ENCODE measurements at places on chromosomes 2 and 18.
A peak's percentile ranks its signal among the peaks of the same experiment; 100 is the strongest.

DNA sequence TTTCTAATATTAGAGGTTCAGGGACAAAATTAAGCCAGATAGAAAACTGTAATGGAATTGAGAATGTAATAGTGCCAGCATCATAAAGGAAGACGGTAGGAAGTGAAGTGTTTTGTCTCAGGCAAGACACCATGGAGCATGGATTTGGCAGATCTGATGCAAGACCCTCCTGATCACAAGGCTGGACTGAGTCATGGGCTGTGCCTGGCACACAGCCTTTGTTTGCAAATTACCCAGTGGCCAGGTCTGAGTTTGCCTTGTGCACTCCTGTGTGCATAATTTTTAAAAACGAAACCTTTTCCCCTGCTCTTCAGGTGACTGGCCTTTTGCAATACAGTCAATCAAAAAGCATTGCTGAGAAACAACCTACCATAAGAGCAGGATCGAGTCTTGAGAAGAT, 2.0 kb upstream of the UPP2 start:
- DNase-seq = no peak

GRCh38 chr18:59139615-59140301, at the start of gene SEC11C:
TSS of gene SEC11C (plus strand) at chr18:59139884. CDS start at chr18:59139949, 65 bp downstream.
- DNase-seq = peak; percentile 89

GRCh38 chr2:171726847-171727450, 39.7 kb downstream of the DYNC1I2 start:
- DNase-seq = no peak

DNA sequence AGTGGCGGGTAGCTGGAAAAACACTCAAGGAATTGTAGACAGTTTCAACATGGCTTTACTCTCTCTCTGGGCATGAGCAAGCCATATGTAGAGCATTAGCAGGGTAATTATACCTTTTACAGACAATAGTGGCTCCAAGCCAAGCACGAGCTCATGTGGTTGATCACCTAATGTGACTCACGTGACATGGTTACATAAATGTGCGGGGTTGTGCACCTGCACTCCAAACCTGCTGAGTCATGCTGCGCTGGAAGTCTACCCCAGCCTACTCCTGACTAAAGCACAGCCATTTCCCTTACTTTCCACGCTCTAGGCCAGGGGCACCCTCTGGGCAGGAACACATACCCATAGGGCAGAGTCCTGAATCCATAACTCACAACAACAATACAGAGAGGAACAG, 232.8 kb downstream of the MBD5 start:
- DNase-seq = no peak

DNA sequence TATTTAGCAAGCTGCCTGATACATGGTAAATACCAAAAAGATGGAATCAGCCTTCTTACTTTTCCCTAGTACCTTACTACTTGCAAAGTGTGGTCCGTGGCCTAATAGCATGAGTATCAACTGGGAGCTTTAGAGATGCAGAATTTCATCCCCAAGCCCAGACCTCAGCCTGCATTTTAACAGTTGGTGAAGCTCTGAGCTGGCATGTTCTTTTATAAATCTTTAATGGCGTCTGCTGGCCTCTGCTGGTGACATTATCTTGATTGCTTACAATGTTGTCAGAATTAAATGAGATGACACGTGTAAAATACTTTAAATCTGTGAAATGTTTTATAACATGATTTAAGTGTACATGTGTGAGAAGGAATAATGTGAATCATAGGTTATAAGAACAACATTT, 115.1 kb upstream of the NOSTRIN start:
- DNase-seq = no peak

DNA sequence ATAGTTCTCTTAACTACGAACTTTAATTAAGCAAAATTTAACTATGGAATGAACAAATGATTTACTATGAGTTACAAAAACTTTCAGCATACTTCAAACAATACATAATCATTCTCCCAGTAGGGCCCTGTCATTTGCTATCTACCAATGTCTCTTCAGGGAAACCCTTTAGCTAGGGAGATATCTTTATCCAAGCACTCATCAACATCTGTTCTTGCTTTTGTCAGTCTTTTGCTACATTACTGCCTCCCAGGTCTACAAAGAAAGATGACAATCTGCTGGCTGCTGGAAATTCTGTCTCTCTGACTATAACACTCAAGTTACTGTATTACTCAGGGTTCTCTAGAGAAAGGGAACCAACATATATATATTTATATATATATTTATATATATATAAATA, 1626.3 kb upstream of the CELF4 start:
- DNase-seq = no peak

GRCh38 chr2:50125246-50125645, 906.7 kb downstream of the NRXN1 start:
- no peak for DNase-seq

GRCh38 chr2:120238728-120239487, 13.7 kb upstream of the RALB start:
- peak; percentile 85 for DNase-seq

- peak; percentile 85 for DNase-seq
Measured at GRCh38 chr2:185583058-185583816, 155.4 kb upstream of the FSIP2 start.

- DNase-seq = no peak
Measured at GRCh38 chr2:187988348-187988747, 303.3 kb upstream of the GULP1 start.

DNA sequence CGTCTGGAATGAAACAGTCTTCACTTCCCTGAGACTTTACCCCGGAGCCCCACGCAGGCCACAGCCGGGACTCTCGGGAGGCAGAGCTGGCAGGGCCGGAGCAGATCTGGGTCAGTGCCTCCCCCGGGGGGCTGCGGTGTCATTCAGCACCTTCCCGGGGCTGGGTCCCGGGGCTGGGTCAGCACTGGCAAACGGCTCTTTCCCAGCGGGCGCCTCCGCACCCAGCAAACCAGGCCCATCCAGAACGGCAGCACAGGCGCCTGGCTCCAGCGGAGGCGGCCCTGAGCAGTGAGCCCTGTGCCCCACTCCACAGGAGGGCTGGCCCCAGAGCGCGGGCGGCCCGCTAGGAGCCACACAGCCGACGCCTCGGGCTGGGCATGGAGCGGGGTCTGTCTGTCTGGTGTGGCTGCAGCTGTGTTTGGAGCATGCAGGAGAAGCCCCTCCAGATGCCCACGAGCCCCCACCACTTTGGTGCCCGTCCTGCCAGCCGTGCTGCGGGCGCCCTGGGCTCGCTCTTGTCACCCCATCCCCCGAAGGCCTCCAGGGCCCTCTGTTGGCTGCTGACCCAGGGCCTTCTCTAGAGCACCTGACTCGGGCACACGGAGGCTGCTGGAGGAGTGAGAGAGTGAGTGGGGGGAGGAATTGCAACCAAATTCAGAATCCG, 132.1 kb upstream of the CTDP1 start:
- DNase-seq = no peak
